Ascending aorta (tissue), 2 donors: ENCODE measurements at places on chromosomes 2 and 18.

- no peak for DNase-seq
These were observed 261.0 kb upstream of the SIX3 start for GRCh38 chr2:44680424-44680971.

DNA sequence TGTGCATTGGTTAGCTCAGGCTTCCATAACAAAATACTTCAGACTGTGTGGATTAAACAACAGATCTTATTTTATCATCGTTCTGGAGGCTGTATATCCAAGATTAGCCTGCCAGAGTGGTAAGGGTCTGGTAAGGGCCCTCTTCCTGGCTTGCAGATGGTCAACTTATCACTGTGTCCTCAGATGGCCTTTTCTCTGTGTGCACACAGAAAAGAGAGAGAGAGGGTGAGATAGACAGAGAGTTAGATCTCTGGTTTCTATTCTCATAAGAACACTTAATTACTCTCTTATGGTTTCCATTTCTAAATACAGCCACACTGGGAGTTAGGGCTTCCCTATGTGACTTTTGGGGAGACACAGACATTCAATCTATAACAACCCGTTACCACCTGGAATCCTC lies 1003.5 kb downstream of the TSN start:
- DNase-seq, result no peak

- DNase-seq, result no peak
These were observed 98.7 kb downstream of the PLA2R1 start for GRCh38 chr2:159963700-159964099.

- no peak for DNase-seq
These were observed 8.7 kb upstream of the AAK1 start for GRCh38 chr2:69652206-69652605.

GRCh38 chr18:22547807-22548561 lies 130.3 kb upstream of the CTAGE1 start:
- DNase-seq, result no peak

DNA sequence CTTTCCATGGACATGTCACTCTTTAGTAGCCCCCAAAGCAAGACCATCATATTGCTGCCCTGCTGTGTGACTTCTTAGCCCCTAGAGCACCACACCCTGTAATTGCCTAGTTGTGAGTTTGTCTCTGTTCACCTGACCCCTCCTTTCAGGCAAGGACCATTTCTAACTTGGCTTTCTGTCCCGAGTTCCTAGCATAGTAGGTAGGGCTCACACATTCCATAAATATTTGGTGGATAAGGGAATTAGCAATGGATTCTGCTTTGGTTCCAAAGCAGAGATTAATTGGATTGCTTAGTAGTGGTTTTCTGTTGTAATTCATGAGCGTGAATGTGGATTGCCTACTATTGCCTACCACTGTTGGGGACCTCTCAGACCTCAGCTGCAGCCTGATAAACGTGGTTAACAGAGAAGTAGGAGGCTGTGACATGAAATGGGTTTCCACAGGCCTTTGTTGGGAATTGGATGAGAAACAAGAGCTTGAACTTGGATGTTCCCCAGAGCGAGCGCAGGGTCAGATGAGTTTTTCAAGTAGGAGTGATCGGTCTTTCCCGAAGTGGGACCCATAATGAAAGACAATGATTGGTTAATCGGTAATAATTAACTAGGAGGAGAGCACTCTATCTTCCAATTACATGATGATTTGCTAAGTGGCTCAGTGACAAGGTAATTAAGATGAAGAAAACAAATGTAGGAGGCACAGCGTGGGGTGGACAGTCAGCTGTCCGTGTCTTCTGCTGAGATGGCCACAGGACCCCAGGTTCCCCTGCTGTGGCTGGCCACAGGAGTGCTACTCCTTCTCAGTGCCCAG lies 13.4 kb upstream of the UGT1A1 start:
- DNase-seq, result no peak

DNA sequence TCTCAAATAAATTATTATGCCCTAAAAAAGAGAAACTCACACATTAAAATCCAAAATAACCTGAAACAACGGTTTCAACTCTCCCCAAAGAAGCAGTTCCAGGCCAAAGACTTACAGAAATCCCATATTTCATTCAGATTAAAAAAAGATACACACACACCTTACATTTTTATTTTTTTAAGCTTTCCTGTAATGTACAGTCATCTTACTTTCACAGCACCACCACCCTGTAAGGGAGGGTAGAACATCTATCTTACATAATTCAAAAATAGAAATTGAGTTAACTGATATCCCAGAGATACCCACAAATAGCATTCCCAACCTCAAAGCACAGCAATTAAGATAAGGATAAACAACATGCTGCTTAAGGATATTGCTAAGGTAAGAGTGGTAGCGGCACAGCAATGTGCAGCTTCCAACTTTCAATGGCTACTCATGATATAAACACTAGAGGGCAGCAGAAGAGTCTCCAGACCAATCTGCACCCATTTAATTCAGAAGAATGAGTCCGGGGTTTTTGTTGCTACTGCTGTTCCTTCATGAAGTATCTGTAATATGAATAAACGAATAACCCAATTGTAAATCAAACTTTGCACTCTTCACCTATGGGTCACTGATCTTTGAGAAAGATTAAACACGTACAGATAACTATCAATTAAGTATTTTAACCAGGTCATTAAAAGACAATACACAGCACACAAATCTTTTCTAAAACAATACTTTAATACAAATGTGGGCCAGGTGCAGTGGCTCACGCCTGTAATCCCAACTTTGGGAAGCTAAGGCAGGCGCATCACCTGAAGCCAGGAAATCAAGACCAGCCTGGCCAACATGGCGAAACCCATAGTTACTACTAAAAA lies 11.3 kb downstream of the GFPT1 start:
- DNase-seq, result no peak

DNA sequence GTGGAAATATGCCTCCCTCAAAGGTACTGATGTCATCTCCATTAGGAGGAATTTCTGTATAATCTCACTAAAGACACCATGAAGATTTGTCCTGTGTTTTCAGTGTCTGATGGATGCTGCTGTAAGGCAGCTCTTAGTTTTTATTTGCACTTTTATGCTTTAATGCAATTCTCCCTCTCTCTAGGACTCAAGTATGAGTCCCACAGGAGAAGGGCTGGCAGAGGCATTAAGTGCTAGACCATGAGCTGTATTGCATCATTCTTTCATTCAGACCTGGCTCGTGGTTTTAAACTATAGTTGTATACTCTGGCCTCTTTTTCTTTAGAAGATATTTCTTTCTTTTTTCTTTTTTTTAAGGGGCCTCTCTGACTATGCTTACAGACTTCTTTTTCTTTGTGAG lies 805.6 kb downstream of the DPP10 start:
- no peak for DNase-seq

GRCh38 chr2:117834992-117835391 lies 20.5 kb downstream of the DDX18 start:
- DNase-seq, result no peak

- peak; percentile 57 for DNase-seq
These were observed 33.0 kb upstream of the SNED1 start for GRCh38 chr2:240965296-240965904.

DNA sequence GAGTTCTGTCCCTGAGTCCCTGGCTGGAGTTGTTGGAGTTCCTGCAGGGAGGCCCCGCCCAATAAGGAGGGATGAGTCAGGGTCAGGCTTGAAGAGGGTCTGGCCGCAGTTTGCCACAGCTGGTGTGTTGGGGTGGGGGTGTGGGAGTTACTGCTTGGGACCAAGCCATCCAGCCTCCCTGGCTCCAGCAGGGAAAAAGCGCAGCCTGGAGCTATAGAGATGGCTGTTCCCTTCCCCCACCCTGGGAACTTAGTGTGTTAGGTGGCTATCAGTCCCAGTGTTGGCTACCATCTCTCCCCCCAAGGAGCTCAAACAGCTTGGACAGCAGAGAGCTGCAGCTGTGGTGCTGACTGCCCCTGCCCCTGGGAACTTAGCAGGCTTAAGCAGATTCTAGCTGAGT lies 13.2 kb upstream of the TANK start:
- no peak for DNase-seq

GRCh38 chr2:136334967-136335366 lies 217.0 kb upstream of the CXCR4 start:
- DNase-seq, result no peak
